LNCaP clone FGC (cell line): ENCODE measurements at places on chromosomes 4 and X.
A peak's percentile ranks its signal among the peaks of the same experiment; 100 is the strongest.

- DNase-seq, result no peak
Measured at GRCh38 chr4:157217708-157218107, 2.8 kb upstream of the GRIA2 start.

GRCh38 chrX:132023896-132024386 lies 839 bp downstream of the STK26 start:
- no peak for DNase-seq

DNA sequence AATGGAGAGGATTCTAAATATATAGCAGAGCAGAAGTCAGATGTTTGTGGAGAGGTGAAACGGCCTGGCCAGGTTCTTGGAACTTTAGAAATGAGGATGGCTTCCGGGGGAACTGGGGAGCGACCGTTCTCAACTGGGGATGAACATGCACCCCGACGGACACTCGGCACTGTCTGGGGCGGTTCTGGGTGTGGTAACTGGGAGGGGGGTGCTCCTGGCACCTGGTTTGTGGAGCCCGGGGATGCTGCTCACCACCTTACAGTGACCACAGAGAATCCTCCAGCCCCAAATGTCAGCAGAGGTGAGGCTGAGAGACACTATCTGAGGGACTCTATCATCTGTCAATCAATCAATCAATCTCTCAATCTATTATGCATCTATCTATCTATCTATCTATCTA lies 69.0 kb upstream of the PPP2R3B start:
- DNase-seq, result no peak

GRCh38 chr4:26634237-26634636 lies 50.4 kb downstream of the TBC1D19 start:
- no peak for DNase-seq

DNA sequence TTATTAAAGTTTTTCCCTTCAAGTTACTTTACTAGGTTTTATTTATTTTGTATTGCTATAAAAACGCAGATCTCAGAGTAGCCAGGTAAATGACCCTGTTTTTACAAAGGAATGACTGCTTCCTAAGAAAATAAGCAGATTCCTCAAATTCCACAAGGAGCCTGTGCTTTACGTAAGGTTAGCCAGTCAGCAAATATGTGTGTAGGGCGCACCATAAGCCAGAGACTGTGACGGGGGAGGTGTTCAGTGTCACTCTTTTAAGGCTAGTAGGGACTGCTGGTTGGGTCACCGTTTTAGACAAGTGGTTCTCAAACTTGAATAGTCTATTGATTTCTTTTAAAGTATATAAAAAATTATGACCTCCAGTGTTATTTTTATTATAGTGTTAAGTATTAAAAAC lies 119.9 kb downstream of the ANK2 start:
- no peak for DNase-seq

GRCh38 chrX:703866-704265 lies 73.3 kb downstream of the SHOX start:
- DNase-seq, result no peak

- DNase-seq, result no peak
Measured at GRCh38 chr4:40721730-40722171, 28.0 kb upstream of the NSUN7 start.

DNA sequence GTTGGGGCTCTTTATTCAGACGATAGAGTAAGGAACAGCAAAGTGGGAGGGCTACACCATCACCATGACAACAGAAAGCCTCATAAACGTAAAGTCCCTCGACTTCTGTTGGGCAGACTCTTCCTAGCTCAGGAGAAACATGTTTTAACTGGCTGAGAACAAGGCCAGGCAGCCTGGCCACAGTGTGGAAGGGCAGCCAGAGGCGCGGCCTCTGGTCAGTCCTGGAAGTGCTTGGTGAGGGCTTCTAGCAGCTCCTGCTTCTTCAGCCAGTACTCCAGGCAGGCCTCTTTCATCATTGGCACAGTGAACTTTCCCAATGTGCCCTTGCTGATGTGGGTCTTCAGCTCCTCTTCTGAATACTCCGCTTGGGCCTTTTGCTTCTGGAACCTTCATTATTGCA lies 690.9 kb downstream of the PCDH19 start:
- DNase-seq, result no peak

DNA sequence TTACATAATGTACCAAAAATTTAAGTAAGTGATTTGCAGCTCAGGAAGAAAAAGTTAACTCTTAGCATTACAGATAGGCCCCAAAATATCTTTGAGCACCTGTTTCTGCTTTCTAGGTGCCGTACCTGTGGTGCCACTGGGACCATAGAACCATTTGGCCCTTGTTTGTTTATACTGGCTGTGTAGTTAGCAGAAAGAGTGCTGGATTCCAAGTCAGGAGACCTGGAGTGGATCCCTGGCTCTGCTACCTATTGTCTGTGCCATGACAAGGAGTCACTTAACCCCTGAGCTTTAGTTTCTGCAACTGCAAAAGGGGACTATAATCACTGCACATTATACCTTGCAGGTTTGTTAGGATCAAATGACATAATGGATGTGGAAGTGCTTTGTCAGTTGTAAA lies 137.8 kb upstream of the GPR101 start:
- no peak for DNase-seq

GRCh38 chr4:76950956-76951671 lies 1.6 kb downstream of the SEPTIN11 start:
- no peak for DNase-seq

DNA sequence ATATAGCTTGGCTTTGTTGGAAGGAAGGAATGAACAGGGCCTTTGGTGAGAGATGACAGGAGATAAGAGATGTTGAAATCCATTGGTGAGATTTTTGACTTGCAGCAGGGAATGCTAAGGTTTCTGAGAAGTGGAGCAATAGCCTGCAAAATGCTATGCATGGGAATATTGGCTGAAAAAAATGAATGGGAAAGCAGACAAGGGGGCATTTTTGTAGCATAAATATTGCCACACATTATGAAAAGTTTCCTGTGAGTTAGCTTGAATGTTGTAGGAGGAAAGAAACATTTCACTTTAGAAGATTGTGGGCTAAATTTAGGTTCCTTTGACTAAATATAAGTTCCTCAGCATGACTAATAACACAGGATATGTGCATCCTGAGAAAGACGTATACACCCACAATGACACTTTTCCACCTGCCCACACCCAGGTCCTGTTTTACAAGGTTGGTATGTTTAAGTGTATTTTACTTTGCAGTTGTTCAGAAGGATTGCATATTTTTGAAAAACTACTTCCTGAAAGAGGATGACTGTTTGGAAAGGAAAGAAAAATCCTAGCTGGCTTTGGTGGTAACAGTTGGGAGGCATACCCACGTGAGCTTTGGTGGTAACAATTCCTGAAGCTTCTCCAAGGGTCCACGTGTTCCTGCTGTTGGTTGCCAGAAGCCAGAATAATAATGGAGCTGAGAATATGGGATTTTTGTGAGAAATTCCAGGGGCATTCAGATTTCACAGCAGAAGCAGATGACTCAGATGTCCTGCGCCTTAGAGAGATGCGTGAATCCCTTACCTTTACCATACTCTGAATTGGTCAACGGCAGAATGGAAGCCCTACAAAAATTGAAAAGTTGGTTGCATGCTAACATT lies 28.5 kb downstream of the PHEX start:
- no peak for DNase-seq

DNA sequence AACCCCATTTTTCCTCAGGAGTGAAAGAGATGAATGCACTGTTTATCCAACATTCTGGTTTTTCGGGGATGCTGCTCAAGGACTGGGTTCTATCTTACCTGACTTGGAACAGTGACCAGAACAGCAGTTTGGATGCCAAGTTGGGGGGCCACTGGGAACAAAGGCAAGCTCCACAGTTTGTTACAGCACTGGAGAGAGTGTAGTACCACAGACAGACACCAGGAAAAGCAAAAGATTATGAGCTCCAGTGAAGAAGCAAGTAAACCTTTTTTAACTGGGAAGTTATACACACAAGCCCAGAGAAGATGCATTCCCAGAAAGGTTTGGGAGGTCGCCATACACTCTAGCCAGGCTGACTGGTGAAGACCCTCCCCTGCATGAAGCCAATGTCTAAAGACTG lies 13.6 kb downstream of the C4orf36 start:
- no peak for DNase-seq

DNA sequence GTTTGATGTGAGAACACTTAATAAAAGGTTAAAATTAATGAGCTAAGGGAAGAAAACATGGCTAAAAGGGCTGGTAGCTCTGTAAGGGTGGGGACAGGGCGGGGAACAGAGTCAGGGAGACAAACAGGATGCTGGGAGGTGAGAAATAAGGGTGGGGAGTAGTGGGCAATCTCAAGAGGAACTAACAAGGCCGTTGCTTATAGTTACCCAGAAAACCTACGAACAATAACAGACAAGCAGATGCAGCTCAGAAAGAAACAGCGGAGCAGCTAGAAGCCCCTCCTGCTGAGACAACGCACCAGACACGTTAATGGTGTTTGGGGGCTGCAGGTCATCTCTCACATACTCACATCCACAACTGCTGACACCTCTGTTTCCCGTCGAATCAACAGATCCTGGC lies 9.7 kb upstream of the KLF3 start:
- no peak for DNase-seq

DNA sequence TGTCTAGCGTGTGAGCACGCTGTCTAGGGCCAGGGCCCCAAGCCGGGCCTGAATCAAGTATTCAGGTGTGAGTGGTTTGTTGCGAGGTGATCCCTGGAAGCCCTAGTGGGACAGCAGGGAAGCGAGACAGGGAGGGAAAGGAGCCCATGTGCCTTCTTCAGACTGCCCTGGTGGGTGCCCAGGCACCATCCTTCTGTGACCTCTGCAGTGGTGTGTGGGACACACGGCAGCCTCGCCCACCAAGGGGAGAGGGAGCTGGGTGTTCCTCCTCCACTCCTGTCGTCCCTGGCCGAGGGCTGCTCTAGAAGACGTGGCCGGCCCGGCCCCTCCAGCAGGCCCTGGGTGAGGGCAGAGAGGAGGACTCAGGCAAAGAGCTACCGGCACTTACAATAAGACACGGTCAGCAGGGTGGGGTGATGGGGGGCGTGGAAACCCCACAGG lies 47.4 kb downstream of the HTRA3 start:
- no peak for DNase-seq

DNA sequence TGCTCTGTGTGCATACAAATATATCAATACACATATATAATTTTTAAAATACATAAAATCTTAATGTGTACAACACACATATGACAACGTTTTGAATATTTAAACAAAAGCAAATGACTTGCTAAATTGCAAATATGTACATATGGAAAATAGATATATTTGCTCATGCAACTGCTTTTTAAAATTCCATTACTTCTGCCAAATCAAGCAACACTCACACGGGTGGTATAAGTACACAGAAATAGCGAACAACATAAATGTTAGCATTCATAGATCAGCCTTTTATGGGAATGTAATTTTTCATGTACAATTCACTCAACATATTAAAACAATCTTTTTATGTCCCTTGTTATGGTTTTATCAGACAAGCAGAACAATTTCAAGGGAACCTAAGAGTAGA lies 116.3 kb downstream of the DMD start:
- no peak for DNase-seq

DNA sequence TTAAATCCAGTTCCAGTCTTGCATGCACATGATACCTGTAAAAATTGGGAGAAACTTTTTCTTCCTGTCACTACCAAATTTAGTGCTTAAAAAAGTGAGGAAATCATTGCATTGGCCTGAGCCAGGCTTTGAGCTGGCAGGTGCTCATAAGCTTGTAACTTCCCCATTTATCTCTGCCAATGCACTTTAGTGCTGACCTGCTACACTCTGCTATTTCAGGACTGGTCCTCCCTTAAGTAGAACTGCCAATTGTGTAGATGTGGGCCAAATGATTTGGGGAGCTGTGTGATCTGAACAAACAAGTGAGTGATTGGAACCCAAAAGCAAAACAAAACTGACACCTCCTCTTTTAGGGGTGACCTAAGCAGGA lies 51.8 kb downstream of the ZNF827 start:
- DNase-seq, result peak; percentile 15
